Aorta (tissue), 5 donors: ENCODE measurements at places on chromosomes 3 and 15. TPM values are rescaled to one million over a fixed set of nuclear protein-coding genes. Genes with fewer than 3 reads are reported as not detected.

GRCh38 chr3:185728630-185729336 is 96.1 kb downstream of the IGF2BP2 start:
- no peaks in the 10 kb centered on the region for H3K36me3 ChIP-seq
- H3K27me3 ChIP-seq = no peaks in the 10 kb centered on the region
- H3K4me1 ChIP-seq = no peaks in the 10 kb centered on the region
- H3K27ac ChIP-seq = no peak overlapping the region
- H3K4me3 ChIP-seq = no peak overlapping the region

DNA sequence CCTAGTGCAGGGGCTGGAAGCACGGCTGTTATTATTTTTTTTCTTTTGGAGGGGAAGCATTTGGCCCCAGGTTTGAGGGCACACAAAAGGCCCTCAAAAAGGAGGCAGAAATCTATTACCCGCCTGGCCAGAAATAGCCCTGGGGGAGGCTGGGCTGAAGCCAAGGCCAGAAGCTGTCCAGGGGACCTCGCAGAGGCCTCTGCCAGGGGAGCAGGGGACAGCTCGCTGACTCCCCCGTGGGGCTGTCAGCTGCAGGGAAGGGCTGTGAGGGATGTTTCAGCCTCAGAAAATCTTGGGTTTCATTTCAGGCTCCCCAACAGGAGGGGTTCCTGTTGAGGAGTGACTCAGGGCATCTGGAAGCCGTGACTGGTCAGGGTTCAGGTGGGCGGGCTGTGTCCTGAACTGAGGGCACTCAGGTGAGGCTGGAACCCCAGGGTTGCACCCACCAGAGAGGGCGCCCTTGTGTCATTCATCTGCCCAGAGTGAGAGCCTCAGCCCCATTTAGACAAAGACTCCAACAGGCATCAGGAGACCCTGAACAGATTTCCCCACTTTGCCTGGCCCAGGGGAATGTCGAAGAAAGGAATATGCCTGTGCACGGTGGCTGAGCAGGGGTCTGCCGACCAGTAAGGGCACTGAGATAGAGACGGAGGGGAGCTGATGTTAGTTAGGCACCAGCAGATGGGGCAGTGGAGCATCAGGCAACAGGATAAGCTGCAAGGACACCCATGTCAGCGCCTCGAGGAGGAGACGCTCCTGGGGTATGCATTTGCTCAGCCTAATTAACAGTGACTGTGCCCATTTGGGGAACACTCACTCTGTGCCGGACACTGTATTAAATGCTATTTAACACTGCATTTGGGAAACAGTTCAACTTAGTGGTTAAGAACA is 43.5 kb upstream of the SLC6A11 start:
- peaks cover 3% of the 10 kb centered on the region for H3K27me3 ChIP-seq
- H3K4me1 ChIP-seq = no peaks in the 10 kb centered on the region
- DNase-seq = no peak
- H3K36me3 ChIP-seq = no peaks in the 10 kb centered on the region

- H3K4me3 ChIP-seq = no peak overlapping the region
- H3K27ac ChIP-seq = no peak overlapping the region
- no peaks in the 10 kb centered on the region for H3K4me1 ChIP-seq
- H3K27me3 ChIP-seq = no peaks in the 10 kb centered on the region
- no peaks in the 10 kb centered on the region for H3K36me3 ChIP-seq
- no peak for DNase-seq
Measured at GRCh38 chr3:138748190-138748589, 86.5 kb downstream of the PIK3CB start.

GRCh38 chr3:66948838-66949237 is 49.3 kb upstream of the KBTBD8 start:
- H3K4me3 ChIP-seq = no peak overlapping the region
- no peaks in the 10 kb centered on the region for H3K4me1 ChIP-seq
- no peak for DNase-seq
- no peak overlapping the region for H3K27ac ChIP-seq
- H3K27me3 ChIP-seq = no peaks in the 10 kb centered on the region

GRCh38 chr15:40084650-40085049 is 24.0 kb downstream of the BMF start:
- H3K4me3 ChIP-seq = no peak overlapping the region
- H3K27me3 ChIP-seq = no peaks in the 10 kb centered on the region
- peaks cover 12% of the 10 kb centered on the region for H3K4me1 ChIP-seq
- DNase-seq = no peak
- H3K36me3 ChIP-seq = no peaks in the 10 kb centered on the region

GRCh38 chr15:67836134-67836455 is 3.8 kb downstream of the RNU6-1 start:
- no peaks in the 10 kb centered on the region for H3K27me3 ChIP-seq
- no peak overlapping the region for H3K27ac ChIP-seq
- H3K4me3 ChIP-seq = no peak overlapping the region
- DNase-seq = no peak

GRCh38 chr15:92510163-92510882 is 116.6 kb downstream of the ST8SIA2 start:
- DNase-seq = no peak
- no peak overlapping the region for H3K27ac ChIP-seq
- no peak overlapping the region for H3K4me3 ChIP-seq
- no peaks in the 10 kb centered on the region for H3K4me1 ChIP-seq

DNA sequence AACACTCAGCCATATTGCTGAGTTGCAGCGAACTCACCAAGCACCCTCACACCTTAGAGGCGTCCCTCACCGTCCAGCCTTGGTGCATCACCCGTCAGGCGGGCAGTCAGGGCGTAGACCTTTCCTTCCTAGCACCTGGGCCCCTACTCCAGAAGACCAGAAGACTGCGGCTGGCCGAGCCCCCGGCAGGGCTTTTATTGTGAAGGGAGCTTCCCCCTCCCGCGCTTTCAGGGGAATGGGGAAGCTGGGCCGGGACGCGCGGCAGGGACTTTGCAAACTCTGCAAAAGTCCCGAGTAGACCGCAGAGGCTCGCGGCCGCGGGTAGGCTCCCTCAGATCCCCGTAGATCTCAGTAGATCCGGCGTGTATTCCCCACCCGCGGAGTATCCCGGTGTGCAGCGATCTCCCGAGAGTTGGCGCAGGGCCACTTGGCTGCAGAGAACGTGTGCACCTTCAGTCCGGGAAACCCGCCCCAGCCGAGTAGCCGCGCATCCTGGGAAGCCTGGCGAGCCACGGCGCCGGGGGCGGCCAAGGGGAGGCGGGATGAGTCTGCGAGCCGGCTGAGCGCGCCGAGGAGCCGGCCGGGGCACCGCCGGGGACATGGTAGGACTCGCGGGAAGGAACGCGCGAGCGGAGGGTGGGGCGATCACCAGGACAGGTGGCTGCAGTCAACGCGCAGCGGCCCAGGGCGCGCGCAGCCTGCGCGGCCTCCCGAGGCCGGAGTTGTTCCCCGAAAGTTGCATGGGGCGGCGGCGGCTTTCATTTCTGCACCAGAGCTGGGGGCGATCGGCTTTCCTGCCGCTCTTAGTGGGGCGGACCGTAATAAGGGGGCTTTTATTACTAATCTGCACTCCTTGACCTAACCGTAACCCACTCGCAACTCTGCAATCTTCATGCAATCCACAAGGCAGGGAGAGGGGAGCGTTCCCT is at the start of gene GASK1A:
Gene GASK1A (plus strand): TSS at position 268 of the 929 bp plus-strand sequence. CDS start 332 bp downstream, at position 600.
- H3K4me3 ChIP-seq = peak within 1 kb of the TSS; percentile 49
- H3K4me1 ChIP-seq = no peaks in the 10 kb centered on the region
- no peaks in the 10 kb centered on the region for H3K27me3 ChIP-seq
- peak; percentile 88 for DNase-seq

- H3K4me3 ChIP-seq = no peak overlapping the region
- no peaks in the 10 kb centered on the region for H3K27me3 ChIP-seq
- H3K4me1 ChIP-seq = peaks cover 1% of the 10 kb centered on the region
- DNase-seq = no peak
- H3K36me3 ChIP-seq = peaks cover 7% of the 10 kb centered on the region
- H3K27ac ChIP-seq = no peak overlapping the region
Measured at GRCh38 chr3:130946882-130947281, 53.0 kb downstream of the ATP2C1 start.

The GP9 gene
- total RNA-seq = not detected

The BMF gene
- 6.0 TPM for total RNA-seq

The CPEB1 gene
- total RNA-seq = 1.1 TPM

The CNTN6 gene
- 0.26 TPM for total RNA-seq

The DNAH12 gene
- total RNA-seq = 0.10 TPM

The BRK1 gene
- 103 TPM for total RNA-seq

The ACTC1 gene
- 2,067 TPM for total RNA-seq
